ENCODE measurements at places on chromosomes 2 and 18.
A peak's percentile ranks its signal among the peaks of the same experiment; 100 is the strongest.

GRCh38 chr2:59233920-59234319, 992.8 kb upstream of the FANCL start:
- DNase-seq: no peak

DNA sequence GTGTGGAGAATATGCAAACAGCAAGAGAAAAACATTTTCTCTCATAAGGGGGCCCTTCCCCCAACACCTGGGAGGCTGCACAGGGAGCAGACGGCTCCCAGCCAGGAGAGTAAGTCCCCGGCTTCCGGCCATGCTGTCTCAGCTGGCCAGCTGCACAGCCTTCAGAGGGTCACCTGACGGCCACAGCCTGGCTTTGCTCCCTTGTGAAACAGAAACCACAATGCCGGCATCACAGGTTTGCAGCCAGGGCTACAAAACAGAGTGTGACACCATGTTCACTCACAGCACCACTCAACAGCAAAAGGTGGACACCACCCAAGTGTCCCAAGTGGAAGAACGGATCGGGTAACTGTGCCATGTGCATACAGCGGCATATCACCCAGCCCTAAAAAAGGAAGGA, 86.9 kb upstream of the GPC1 start:
- DNase-seq: no peak

GRCh38 chr2:19746137-19746600, 155.6 kb downstream of the TTC32 start:
- no peak for DNase-seq

DNA sequence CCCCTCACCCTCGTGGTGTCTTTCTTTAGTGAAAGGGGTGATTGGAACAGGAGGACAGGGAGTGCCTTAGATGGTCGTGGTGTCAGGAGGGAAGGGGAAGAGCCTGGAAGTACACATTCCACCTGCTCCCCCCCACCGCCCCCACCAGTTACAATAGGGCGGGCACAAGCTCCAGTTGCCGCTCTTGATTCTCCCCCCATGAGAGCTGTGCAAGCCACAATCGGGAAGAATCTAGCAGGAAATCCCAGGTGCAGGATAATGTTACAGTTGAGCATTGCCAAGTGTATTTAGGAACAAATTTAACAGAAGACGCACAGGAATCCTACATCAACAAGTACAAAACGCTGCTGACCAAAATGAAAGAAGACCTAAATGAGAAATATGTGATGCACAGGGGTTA, 73.6 kb downstream of the ASAP2 start:
- DNase-seq: no peak

DNA sequence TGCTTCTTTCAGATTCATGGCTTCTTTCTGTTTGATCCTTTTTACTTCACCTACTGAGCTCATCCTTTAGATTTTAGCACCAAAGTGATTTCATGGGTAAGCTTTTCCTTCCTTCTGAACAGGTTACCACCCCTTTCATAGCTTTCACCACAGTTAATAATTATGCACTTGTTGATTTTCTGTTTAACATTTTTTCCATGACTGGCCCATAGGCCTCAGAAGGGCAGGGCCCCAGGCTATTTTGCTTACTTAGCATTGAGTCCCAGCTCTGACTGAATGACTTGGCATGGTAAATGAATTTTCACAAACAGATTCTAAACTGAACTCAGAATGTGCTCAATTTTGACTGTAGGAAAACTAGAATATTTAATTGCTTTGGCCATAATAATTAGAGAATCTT, 177.0 kb downstream of the GCA start:
- no peak for DNase-seq

DNA sequence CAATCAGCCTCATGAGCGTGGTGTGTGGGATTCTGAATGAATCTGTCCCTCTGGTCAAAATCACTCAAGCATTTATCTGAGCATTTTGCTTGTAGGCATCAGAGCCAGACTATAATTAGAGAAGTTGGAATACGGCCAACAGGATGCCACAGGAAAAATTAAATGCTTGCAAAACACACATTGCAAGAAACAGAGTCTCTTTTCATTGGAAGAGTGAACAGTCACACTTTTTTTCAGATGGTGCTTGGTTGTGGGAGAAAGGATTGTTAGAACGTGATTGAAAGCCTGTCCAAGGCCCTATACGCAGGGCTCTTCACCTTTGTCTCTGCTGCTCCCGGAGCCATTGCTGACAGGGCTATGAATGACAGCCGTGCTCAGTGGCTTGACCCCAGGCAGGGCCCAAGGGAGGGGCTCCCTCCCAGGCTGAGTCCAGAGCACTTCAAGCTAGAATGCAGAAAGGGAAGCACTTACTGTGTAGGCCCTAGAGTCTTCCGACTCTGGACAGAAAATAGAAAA, 59.8 kb downstream of the SNTG2 start:
- no peak for DNase-seq

- peak; percentile 57 for DNase-seq
These were observed 259.3 kb upstream of the SP5 start for GRCh38 chr2:170455617-170456426.
